ENCODE measurements at places on chromosomes 4 and X.

DNA sequence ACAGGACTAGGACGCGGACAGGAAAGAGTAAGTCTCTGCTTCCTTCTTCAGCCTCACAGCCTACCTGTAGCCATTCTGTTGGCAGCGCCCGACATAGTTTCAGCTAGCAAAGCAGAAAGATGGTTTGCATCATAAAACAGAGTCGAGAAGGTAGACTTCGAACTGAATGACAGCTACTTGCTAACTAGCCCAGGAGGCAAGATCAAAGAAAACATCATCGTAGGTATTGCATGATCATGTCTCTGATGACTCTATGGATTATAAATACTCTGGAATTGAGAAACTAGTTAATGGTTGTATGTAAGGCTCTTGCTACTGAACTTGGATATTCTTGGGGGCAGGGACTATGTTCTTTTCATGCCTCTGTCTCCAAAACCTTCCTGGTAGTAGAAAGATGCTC is 333.1 kb upstream of the KLF3 start:
- no peak for DNase-seq

- DNase-seq = no peak
Measured at GRCh38 chrX:107674480-107675364, 46.4 kb downstream of the PRPS1 start.

GRCh38 chrX:119273420-119274192 is 37.5 kb downstream of the PGRMC1 start:
- DNase-seq = no peak

GRCh38 chr4:5890063-5890727 is 2.7 kb downstream of the CRMP1 start:
- DNase-seq = no peak

DNA sequence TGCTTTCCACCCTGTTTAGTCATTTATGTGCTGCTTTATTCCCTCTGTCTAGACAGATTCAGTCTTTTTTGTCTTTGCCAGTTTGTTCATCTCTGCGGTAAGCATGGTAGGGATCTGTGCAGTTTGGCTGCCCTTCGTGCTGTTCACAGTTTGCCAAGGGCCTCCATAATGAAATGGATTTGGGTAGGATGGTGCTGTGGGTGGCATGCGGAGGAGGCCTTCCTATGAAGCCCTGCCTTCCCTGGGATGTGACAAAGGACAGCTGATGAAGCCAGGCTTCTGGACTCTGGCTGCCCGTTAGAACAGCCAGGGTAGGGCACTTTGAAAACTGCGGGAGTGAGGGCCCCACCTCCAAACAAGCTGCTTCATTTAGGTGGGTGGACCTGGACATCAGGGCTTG is 47.4 kb downstream of the PTTG2 start:
- no peak for DNase-seq

GRCh38 chr4:184907216-184907615 is 81.4 kb upstream of the ACSL1 start:
- DNase-seq = no peak

- DNase-seq = no peak
Measured at GRCh38 chr4:82780752-82781231, 17.8 kb downstream of the SCD5 start.

- DNase-seq = no peak
Measured at GRCh38 chr4:177596035-177596434, 153.8 kb upstream of the AGA start.

DNA sequence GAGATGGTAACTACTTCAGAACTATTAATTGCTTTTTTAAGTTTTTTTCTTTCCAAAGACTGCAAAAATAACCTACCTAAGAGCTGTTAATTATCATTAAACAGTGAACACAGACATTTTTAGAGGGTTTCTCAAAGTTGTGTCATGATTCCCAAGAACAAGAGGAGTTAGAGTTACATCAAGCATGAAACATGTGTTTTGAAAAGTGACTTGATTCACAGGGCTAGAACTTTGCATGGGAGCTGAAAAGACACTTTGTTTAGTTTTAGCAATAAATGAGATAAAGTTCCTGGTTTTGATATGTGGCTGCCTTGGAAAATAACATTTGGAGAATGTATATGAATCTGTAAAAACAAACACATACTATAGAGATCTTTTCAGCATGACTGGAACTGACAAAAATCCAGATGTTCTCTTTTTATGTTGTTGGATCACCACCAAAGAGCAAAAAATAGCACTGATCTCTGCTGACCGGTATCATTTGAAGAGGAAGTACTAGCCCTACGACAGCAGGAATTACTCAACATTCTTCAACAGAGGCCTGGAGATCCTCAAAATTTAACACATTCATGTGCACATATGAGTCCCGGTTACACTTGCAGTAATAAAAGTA is 173.0 kb upstream of the PCDH18 start:
- peak; percentile 74 for DNase-seq

- no peak for DNase-seq
Measured at GRCh38 chr4:141109983-141110382, 23.3 kb downstream of the RNF150 start.

DNA sequence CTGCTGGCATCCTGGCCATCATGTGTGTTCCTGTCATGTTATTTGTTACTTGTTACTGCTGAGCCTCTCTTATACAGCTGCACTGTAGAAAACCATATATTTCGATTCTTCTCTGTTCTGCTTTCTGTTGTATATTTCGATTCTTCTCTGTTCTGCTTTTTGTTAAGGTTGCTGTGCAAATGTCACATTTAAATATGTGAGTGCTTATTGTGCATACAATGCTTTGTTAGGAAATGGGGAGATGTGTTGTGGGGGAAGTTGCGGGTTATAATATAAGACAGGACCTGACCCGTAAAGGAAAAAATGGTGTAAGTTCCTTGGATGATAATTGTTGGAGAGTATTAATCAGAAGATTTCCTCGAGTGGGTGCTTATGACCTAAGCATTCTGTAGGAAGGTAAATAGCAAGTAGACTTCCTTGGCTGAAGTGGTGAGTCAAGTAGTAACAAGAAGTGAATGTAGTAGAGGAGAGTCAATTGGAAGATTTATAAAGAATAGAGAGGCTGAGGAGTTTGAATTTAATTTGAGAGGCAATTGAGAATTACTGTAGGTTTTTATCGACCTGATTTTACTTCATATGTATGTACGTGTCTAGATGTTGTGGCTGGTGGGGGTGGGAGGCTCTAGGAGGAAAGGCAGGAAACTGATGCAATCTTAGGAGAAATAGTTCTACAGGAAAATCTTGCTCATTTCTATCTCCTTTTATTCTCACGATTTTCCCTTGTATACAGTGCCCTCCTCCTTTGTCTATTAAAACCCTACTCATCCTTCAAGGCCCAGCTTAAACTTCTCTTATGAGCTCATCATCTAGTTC is 8.5 kb downstream of the OGT start:
- peak; percentile 51 for DNase-seq

GRCh38 chr4:3201718-3202702 is 46.9 kb upstream of the MSANTD1 start:
- DNase-seq = no peak

GRCh38 chr4:118265312-118266144 is 87.3 kb downstream of the PRSS12 start:
- DNase-seq = no peak

DNA sequence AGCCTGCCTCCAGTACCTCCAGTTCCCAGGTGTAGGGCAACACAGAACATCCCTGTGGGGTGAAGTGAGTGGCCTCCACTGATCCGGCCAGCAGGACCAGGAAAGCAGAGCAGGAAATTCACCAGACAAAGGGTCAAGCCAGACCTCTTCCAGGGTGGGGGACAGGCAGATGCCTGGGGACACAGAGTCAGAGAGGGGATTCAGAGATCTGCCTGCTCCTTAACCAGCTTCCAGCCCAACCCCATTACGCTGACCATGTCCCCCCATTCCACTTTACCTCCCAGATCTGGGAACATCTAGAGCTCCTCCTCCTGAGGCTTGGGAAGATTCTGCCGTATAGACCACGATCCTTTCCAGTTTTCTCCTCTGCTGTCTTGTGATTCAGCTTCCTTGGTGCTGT is 72.9 kb upstream of the MTM1 start:
- no peak for DNase-seq

DNA sequence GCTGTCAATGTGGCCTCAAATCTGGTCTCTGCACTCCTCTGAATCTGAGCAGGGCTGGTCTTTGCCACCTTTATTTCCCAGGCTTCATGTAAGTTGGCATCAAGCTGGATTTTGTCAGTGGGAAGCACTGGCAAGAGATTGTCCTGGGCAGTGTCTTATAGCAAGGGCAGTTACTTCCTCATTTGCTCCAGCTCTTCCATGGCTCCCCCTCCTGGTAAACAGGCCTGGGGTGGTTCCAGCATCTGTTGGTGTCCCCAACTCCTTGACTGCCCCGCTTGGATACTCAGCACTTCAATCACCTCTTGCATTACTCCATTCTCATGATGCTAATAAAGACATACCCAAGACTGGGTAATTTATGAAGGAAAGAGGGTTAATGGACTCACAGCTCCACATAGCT is 15.0 kb upstream of the REST start:
- no peak for DNase-seq

Data from BJ (cell line).